Activated T-cell treated with anti-CD3 and anti-CD28 coated beads, Interleukin-2, amount 50 U/mL, for 24 hours (primary cell): ENCODE measurements at places on chromosomes 2 and 18.

GRCh38 chr2:121205321-121205942, 79.6 kb downstream of the TFCP2L1 start:
- DNase-seq, result no peak

DNA sequence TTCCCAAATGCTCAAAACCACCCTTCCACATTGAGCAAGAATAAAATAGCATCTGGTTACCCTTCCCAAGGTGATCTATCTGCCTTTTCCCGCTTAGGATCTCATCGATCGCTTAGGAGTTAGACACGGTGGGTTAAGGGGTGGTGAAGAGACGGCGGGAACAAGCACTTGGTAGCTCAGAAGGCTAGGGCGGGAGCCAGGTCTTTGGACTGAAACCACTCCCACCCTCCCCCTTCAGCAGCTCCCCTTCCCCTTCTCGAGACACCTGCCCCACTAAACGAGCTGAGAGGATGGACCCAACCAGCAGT, 513 bp downstream of the THOC1 start:
- no peak for DNase-seq

DNA sequence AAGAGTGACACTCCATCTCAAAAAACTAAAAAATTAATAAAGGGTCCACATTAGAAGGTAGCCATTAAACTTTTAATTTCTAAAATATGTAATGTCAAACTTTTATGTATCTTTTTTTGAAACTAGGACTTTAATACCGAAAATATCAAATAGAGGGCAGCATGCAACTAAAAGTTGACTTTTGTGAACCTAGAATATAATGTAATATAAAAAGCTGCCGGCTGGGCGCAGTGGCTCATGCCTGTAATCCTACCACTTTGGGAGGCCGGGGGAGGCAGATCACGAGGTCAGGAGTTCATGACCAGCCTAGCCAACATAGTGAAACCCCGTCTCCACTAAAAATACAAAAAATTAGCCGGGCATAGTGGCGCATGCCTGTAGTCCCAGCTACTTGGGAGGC, 62.8 kb downstream of the INO80D start:
- DNase-seq, result no peak

GRCh38 chr2:39228413-39229209, 15.2 kb downstream of the CDKL4 start:
- DNase-seq, result peak; percentile 47

DNA sequence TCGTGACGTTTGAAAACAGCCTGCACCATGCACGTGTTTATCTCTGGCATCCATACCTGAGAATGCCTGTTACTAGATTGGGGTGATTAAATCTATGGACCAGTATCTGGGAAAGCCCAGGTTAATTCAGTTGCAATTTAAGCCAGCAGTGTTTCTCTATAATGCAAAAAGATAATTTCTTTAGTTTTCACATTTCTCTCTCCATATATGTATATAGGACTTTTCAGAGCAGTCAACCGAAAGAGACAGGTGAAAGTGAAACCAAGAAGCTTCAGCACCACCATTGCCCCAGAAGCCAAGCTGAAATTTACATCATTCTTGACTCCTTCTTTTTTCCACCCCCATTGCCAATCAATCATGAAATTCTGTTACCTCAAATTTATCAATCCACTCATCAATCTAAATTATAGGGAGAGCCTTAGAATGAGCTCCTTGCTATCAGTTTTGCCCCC, 2.7 kb upstream of the LRP2 start:
- DNase-seq, result no peak

DNA sequence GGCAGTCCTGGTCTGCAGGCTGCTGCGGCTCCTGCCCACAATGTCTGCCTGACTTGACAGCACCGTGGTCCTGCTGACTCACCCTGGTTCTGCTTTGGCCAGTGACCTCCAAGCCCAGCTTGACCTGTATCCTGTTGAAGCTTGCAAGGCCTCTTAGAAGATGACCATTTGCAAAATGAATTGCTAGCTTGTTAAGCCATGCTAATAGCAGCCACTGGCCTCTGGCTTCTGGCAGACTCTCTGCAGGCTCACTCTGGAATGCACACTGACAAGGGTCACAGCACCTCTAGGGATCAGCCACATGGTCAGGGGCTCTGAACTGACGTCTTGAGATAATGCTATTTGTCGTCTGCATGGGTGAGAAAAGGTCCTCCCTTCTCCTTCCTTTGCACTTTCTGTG, 25.9 kb downstream of the CNGA3 start:
- no peak for DNase-seq

GRCh38 chr2:86631846-86632485, 8.3 kb upstream of the RNF103 start:
- DNase-seq, result no peak

- DNase-seq, result no peak
These were observed 17.2 kb downstream of the SH3YL1 start for GRCh38 chr2:246489-247144.

DNA sequence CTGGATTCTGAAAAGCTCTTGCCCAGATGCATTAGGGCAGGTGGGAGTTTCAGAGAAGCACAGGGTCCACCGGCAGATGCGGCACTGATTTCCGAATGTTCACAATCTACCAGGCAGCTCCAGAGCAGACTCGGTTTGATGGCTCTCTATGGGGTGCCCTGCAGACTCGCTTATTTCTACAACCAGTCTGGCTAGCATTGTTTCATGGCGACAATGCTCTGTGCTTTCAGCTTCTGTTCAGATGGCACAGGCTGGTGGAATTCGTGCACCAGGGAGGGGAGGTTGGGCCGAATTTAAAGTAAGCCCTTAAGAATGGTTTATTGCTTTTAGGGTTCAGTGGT, 9.9 kb downstream of the MYT1L start:
- no peak for DNase-seq

DNA sequence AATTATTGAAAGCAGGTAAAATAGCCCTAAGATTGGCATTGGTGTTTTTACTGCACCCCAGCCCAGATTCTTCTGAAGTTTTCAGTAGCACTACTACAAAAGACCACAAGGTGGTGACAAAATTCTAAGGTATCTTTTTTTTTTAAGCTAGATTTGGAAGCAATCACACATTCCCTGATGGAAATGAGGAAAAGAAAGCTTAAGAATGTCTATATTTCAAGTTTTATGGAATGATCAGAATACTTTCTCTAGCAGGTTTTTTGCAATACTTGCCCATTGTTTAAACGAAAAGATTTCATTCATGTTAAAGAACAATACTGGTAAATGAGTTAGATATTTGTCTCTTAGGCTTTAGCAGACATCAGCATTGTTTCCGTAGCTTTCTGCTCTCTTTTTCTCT, 32.1 kb upstream of the ZNF638 start:
- DNase-seq, result no peak

DNA sequence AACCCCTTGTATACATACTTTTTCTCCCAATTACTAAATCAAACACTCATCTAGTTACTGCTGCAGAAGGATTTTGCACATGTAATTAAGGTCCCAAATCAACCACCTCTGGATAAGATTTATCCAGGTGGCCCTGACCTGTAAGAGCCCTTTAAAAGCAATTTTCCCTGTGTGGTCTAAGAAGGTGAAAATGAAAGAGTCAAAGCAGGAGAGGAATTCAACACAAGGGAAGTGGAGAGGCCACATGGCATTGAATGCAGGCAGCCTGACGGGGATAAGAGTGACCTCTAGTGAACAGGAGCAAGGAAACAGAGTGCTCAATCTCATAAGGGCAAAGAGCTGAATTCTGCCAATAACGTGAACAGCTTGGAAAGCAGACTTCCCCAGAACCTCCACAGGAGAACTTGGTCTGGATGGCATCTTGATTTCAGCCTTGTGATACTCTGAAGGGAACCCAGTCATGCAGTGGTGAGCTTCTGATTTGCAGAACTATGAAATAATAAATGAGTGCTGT, 27.2 kb downstream of the PPP3R1 start:
- DNase-seq, result no peak

DNA sequence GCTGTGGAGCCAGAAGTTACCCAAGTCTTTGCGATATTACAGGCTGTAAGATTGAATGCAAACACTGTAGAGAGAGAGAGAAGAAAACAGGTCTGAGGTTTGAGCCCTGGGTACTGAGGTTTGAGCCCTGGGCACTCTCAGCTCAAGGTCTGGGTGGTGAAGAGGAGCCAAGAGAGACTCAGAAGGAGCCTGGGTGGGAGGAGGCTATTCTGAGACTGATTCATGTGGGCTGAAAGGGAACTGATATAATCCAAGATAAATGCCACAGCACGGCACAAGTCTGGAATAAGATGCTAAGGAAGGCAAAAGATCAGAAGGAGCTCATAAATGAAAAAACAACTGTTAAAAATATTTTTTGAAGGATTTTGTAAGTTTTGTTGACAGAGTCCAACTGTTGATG, 407.6 kb upstream of the HS6ST1 start:
- DNase-seq, result no peak

GRCh38 chr2:139067874-139068273, 287.7 kb upstream of the NXPH2 start:
- no peak for DNase-seq

- DNase-seq, result no peak
These were observed 260.9 kb downstream of the PHLPP1 start for GRCh38 chr18:62976227-62976626.

- no peak for DNase-seq
These were observed 152.0 kb downstream of the CYRIA start for GRCh38 chr2:16513626-16514025.

DNA sequence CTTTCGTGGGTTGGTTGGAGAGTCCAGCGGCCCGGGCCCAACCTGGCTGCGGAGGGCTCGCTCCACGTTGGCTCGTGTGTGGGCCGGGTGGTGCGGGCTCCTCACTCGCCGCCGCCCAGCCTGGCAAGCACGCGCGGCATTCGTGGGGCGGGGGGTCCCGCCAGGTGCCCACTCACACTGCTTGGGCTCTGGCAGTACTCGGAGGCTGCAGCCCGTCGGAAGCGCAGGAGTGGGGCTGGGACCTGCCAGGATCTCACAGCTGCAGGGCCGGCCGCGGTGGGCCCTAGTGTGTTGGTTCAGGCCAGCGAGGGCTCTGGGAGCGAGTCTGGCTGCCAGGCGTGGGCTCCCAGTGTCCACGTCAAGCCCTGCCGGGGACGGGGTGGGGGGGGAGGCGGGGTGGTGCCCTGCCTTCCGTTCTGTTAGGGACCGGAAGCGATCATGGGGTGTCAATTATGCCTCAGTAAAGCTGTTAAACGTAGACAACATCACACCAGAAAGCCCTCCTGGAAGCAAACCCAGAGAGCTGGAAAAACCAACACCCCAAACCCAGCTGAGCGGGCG, 1.0 kb upstream of the HS6ST1 start:
- peak; percentile 32 for DNase-seq

DNA sequence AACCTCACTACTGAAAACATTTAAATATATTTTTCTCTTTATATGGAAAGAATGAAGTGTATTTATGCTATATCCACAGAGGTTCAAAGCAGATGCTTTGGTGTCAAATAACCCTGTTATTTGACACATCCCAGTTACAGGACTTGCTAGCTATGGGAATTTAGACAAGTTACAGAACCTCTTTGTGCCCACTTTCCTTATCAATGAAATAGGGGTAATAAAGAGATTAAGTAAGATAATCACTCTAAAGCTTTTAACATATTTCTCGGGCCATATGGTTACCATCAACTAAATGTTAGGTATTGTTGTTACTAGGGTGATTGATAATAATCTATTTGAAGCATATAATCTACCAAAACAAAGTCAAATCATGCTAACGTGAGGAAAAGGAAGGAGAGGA, 1660.6 kb upstream of the NXPH2 start:
- no peak for DNase-seq

DNA sequence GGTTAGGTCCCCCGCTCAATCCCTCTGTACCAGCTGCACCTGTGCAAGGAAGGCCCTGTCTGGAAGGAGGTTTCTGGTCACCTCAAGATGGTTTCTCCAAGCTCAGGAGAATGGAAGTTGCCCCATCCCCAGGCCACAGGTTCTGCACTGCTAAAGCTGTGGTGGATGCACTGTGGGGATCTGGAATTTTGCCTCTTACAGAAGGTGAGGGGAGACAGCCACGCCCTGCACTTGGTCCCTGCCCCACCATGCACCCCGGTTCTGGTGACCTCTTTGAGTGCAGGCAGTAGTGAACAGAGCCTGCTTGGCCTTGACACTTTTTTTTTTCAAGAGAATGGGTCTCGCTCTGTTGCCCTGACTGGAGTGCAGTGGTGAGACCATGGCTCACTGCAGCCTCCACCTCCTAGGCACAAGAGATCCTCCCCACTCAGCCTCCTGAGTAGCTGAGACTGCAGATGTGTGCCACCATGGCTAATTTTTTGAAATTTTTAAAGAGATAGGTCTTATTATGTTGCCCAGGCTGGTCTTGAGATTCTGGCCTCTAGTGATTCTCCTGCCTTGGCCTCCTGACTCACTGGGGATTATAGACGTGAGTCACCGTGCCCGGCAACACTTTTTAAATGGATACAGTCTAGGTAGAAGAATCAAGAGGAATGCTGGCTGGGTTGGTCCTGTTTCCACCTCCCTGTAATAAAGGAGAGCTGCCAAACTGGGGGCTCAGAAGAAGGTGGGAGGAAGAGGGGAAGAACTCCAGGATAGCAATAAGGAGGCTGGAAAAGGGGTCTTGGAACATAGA, 5.8 kb upstream of the NT5DC4 start:
- no peak for DNase-seq

DNA sequence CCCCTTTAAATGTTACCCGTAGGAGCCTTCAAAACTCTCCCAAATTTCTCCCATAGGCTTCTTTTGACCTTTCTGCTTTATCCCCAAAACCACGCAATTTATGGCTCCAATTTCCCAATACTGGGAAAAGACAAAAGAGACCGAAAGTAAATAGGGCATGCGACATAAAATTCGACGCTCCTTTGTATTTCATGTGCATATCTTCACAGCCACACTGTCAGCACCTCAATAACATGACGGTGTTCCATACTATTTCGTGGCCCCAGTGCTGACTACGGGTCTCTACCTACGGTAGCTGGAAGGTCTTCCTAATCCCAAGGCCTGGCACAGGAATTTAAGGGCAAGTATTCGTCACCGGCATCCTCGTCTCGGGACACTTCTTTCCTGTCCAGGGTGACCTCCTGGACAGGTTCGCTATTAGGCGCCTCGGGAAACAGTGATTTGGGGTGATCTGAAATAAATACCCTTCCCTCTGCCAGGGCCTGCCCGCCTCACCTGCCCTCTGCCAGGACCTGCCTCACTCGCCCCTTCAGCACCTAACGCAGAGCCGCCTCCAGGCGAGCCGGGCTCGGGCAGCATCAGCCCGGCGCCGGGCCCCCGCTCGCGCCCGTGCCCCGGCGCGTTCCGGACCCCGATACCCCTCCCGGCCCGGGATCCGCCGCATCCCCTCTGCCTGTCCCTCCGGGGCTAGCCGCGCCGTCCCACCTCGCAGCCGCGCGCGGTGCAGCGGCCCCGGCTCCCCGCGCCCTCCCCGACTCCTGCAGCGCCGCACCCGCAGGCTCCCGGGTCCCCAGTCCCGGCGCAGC, 680 bp downstream of the DTNB start:
- peak; percentile 81 for DNase-seq

- no peak for DNase-seq
These were observed 5.5 kb upstream of the ECEL1 start for GRCh38 chr2:232492963-232493700.

- DNase-seq, result no peak
These were observed 143.1 kb downstream of the KCTD1 start for GRCh38 chr18:26405190-26405801.

DNA sequence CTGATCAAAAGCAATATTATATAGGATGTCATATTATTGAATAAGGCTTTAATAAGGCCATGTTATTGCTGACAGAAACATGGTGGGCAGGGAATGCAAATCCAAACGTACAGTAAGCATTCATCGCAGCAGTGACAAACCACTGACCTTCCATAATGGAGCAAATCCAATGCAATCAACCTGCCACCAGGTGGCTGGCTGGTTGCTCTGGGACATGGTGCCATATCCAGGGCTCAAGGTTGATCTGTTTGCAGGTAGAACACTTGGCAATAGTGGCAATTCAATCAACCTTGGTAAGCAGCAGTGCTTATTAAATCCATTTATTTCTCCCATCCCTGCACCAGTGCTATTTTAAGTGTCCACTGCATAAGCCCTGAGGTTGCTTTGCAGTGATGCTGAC, 75.4 kb downstream of the CERKL start:
- DNase-seq, result no peak
